Fibroblast of the aortic adventitia (primary cell): ENCODE measurements at places on chromosomes 1 and 21. TPM values are rescaled to one million over a fixed set of nuclear protein-coding genes. Genes with fewer than 3 reads are reported as not detected.

CYP4Z1 gene
- not detected in 2 replicates for total RNA-seq

GRCh38 chr1:103106426-103107341 is 1.6 kb downstream of the COL11A1 start:
- peak; percentile 57 for DNase-seq

DNA sequence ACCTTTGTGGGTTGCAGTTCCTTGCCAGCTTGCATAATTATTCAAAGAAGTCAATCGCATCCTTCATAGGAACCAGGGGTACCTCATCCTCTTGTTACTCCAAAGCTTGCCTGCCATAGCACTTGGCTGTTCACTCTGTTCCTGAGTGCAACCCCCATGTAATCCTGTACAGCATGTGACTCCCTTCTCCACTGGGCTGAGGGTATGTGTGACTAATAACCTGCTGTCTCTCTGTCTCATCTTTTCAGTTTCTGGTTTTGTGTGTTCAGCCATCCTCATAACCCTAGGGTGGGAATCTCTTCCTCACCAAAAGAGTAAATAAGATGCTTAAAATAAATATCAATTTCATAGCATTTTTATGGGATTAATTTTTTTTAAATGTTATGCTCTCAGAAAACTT is 351.9 kb downstream of the S1PR1 start:
- DNase-seq: no peak

DNA sequence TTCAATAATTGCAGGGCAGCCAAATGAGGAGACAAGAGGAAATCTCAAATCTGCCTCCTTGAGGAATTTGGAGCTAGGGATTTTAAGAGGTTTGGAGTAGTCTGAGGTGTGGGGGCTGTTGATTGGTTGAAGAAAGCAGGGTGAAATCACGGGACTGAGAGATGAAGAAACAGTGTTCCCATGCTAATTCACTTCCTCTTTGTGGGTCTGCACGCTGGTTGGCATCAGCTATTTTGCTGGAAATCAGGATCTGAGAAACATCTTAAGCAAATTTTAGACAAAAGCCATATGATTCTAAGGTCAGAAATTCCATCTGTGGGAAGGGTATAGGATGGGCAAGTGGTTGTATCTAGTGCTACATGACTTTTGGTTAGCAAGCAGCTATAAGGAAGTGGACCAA is 107.1 kb upstream of the PAXBP1 start:
- no peak for DNase-seq

GRCh38 chr1:12047120-12047876 is 15.8 kb upstream of the TNFRSF8 start:
- DNase-seq: no peak
